Lower leg skin (tissue), 4 donors: ENCODE measurements at places on chromosomes 3 and 15. TPM values are rescaled to one million over a fixed set of nuclear protein-coding genes. Genes with fewer than 3 reads are reported as not detected.
A peak's percentile ranks its signal among the peaks of the same experiment; 100 is the strongest.

DNA sequence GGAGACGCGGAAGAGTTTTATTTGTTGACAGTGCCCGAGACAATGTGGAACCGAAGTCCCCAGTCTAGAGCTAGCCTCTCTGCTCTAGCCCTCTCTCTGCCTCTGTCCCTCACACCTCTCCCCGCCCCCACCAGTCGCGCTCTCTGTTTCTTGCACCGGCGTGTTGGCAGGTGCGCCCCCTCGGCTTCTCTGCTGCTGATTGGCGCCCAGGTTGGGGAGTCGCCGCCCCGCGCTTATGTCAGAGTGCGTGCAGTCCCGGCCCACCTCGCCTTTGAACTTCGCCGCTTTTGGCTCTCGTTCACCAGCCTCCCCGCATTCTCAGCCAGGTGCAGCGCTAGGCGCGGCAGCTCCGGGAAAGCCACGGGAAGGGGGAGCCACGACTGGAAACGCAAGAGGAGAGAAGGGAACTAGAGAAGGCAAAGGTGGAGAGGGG, at the start of gene SOX14:
TSS of gene SOX14 (plus strand) at position 315 of the 433 bp plus-strand sequence. CDS start 470 bp downstream, outside the sequence.
- DNase-seq = no peak

DNA sequence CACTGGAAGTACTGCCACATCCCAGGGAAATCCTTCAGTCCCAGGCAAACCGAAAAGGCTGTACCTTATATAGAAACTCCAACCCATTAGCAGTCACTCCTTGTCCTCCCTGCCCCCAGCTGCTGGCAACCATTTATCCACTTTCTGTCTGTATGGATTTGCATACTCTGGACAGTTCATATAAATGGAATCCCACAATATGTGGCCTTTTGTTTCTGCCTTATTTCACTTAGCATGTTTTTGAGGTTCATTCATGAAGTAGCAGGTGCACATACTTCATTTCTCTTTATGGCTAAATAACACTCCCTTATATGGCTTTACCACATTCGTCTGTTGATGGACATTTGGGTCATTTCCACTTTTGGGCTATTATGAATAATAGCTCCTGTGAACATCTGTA, 51.6 kb upstream of the CMTM8 start:
- no peak for DNase-seq

DNA sequence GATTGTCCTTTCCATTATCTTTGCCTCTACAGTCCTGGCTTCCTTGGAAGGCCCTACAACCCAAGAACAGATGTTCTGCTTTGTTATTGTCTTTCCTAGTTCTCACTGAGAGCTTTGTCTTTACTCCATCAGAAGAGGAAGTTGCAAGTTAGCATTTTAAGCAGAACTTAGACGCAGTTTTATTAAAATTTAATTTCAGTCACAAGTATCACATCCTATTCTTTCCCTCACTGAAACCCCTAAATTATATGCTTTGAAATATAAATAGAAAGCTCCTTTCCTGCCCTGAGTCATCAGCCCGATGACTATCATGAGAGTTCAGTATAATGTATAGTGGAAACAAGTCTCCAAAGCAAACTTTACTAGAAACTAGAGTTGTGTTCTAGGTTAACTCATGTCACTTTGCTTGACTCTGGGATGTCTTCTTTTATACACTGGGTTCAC, 291.2 kb upstream of the RBMS3 start:
- DNase-seq = no peak

GRCh38 chr3:153163756-153164550, 1.9 kb downstream of the RAP2B start:
- no peak for DNase-seq

GRCh38 chr3:171346582-171347300, 113.5 kb downstream of the TNIK start:
- DNase-seq = no peak

GRCh38 chr15:60611592-60612346, 132.8 kb upstream of the ICE2 start:
- no peak for DNase-seq

GRCh38 chr15:80942266-80942665, 47.4 kb downstream of the MESD start:
- DNase-seq = no peak

ZIC1 gene
- total RNA-seq = 2.9 TPM

DNA sequence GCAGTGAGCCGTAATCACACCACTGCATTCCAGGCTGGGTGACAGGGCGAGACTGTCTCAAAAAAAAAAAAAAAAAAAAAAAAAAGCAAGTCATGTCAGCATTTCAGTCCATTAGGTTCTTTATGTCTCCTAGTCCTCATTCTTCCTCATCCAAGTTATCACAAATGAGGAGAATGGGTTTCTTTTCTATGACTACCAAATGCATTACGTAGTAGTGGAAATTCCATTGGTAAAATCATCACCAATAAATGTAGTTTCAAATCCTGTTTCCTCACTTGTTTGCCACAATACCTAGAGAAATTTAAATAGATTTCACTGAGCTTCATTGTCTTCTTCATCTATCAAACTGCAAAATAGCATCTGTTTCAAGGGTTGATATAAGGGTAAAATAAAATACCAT, 317.6 kb upstream of the MME start:
- DNase-seq = no peak

GRCh38 chr15:86663304-86663703, 583.6 kb downstream of the AGBL1 start:
- DNase-seq = no peak

TMEM212 gene
- total RNA-seq = not detected

DNA sequence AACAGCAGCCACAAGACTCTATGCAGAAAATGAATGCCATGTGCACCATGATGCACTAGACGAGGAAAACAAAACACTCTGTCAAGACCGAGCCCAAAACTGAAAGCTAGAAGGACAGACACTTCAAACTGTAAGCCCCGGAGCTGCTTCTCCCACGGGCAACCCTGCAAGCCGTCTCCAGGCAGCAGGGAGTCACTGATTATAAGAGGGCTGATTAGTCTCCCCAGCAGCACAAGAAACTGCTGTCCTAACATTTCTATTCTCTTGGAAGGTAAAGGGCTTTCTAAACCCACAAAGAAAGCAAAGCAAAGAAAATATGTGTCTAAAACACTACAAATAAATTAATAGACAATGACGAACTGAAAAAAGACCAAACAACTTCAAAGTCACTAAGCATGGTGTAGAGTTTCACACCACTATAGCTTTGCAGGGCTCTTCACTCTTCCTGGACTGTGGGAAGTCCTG, 15.5 kb downstream of the TBC1D2B start:
- peak; percentile 81 for DNase-seq

DNA sequence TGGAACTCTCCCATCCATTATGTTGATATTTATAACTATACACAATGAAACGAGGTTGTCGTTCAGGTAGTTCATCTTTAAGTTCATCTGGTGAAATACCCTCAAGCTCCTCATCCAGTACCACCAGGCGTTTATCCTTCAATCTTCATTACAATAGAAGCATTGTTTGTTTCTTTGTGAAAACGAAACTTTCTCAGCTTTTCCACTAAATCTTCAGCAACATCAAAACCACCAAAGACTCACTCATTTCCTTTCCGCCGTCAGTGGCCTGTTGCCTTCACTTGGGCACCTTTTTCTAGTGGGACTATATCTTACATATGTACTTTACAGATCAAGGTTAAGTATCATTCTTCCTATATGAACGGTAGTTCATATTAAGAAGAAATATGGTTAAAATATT, 44.1 kb upstream of the TFG start:
- DNase-seq = no peak

GRCh38 chr15:25972141-25972675, 109.1 kb upstream of the ATP10A start:
- no peak for DNase-seq

TTLL13 gene
- total RNA-seq = not detected

DNA sequence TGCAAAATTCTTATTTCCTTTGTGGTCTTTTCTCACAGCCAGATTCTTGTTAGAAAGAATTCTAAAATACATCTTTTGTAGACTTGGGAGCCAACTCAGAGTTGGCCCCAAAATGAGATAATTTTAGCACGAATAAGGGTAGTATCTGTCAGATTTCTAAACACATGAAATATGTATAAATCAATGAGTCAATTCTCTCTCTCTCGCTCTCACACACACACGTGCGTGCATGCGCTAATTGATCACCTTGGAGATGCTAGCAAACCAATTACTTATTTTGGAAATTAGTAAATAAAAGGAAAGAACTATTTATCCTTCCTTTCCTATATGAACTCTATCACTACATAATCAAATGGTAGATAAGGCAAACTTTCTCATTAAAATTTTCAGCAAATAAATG, 32.9 kb upstream of the PIK3R4 start:
- DNase-seq = no peak

HTR3E gene
- total RNA-seq = not detected

- no peak for DNase-seq
Observed at GRCh38 chr3:42507252-42507651, 4.8 kb downstream of the VIPR1 start.

GRCh38 chr3:72938471-72939265, 50.8 kb downstream of the GXYLT2 start:
- peak; percentile 73 for DNase-seq

DNA sequence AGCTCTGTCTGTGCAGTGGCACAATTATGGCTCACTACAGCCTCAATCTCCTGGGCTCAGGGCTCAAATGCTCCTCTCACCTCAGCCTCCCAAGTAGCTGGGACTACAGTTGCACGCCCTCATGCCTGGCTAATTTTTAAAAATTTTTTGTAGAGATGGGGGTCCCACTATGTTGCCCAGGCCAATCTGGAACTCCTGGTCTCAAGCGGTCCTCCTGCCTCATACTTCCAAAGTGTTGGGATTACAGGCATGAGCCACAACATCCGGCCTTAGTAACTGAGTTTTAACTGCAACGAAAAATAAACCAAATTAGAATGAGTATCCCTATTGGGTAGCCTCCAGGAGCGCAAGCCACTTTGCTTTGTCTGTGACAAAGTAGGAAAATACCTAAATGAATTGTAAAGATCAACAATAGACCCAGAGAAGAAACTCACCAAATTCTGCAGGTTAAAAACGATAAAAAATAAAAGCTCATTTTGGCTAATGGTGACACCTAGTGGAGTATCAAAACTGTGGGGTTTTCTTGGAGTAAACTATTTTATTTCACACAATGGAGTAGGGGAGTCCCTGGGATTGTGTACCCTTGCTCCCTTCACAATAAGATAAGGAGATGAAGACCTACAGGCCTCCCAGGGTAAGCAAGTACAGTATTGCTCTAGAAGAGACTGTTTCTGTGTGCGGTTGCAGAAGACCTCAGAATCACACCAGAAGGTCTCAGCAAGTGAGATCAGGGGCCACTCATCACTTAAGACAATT, 21.0 kb upstream of the CA12 start:
- no peak for DNase-seq

DNA sequence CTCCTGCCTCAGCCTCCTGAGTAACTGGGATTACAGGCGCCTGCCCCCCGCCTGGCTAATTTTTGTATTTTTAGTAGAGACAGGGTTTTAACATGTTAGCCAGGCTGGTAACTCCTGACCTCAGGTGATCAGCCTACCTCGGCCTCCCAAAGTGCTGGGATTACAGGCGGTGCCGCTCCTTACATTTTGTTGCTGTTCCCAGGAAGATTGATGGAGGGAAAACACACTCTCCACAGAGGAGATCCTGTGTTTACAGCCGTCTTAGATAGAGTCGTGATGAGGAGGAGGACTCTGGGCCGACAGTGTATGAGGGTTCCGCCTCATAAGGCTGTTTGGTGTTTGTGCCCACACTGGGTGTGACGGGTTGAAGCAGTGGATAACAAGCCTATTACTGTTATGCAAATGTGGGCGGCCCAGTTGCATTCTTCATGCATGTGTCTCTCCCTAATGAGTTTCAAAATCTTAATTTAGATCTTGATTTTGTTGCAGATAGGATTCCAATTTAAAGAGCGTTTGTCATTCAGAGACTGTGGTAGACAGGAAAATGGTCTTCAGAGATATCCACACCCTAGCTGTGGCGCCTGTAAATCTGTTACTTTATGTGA, 60.0 kb downstream of the APBA2 start:
- DNase-seq = peak; percentile 50

GRCh38 chr3:126051741-126052140, 32.2 kb downstream of the SLC41A3 start:
- peak; percentile 36 for DNase-seq

DNA sequence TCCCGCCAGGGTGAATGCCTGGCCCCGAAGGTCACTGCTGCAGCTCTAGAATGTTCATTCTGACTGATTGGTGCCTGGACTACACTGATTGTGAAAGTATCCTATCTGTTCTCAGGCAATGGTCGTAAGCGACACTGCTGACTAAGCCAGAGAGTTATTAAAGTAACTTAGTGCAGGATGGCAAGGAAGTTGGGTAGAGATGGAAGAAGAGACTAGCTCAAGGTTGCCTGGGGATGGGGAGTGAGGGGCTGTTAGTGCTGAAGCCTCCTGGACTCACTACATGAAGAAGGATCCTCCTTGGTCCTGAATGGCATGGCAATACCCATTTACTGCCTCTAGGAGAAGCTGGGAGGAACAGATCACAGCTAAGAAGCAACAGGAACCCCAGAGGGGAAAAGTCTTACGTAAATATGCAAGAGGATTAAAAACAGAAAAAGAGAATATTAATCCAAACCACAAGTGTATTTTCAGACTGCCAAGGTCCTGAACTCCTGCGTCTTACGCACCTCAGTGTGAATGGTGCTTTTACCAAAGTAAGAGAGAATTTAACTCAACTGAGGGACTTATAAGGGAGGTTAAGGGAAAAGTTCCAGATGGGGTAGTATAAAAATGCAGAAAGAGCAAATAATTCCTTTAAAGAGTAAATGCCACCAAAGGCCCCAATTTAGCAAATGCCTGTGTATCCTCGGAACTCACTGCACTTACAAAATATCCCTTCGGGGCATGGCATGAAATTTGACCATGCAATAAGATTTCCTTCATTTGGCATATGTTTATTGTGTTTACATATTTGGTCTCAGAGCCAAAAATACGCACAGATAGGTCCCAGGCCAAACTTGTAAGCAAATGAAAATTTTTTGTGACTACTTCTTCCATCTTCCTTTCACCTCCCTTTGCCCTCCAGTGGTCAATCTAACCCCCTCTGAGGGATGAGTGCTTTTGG, 64.0 kb upstream of the DGKG start:
- DNase-seq = no peak

- no peak for DNase-seq
Observed at GRCh38 chr3:2897821-2898220, 212.4 kb downstream of the IL5RA start.
